Activated naive CD4-positive, alpha-beta T cell treated with anti-CD3 and anti-CD28 coated beads, Interleukin-2, amount 50 U/mL, for 72 hours (primary cell): ENCODE measurements at places on chromosomes 12 and 14.

- DNase-seq, result peak; percentile 31
These were observed 1221.4 kb downstream of the VRK1 start for GRCh38 chr14:98018628-98019027.

DNA sequence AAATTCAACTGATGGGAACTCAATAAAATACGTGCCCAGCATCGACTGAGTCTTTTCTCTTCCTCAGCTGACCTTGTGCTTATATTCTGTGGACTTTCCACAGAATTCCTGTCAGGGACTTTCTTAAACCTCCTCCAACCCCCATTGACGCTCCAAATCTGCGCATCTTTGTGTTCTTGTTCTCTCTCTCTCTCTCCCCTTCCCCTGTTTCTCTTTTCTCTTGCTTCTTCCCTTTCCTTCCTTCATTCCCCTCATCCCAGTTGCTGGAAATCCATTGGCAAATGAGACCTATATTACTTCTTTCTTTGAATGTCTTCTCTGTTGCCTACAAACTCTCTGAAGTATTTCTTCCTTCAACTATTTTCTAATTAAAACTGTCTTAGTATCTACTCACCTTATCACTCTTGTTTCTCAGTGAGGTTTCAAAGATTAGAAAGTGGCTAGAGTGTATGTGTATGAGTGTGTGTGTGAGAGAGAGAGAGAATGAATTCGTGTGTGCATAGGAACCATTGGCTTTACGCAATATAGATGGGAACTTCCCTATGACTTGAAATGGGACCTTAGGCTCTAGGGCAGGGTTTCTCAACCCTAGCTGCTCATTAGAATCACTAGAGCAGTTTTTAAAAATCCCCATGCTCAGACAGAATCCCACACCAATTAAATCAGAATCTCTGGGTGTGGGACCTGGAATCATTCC, 41.8 kb upstream of the DHRS7 start:
- DNase-seq, result no peak

DNA sequence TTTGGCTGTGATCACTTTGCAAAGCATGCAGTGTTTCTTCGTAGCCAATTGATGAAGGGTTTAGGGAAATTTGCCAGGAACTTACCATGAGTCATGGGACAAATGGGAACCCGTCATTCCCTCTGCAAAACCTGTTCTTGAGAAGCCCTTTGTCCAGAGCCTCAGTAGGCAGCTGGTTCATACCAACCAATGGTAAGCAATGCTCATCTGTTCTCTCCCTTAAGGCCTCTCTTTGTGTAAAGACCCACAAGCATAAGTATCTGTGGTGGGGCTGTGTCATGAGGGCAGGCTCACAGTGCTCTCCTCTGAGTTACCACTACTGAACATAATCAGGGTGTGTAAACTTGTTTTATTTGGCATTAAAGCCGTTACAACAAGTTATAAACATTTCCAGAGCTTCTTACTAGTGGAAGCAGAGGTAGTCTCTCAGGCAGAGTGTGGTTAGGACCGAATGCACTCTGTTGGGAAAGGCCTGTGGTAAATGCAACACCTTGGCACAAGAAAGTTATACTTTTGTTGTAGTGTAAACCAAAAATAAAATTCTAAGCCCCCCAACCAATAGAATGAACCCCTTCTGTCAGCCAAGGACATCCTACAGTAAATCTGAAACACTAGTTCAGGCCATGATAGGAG, 119.8 kb downstream of the SINHCAF start:
- no peak for DNase-seq

GRCh38 chr12:72491426-72491825, 219.3 kb downstream of the TRHDE start:
- no peak for DNase-seq

GRCh38 chr12:112188130-112188830, 62.9 kb downstream of the TRAFD1 start:
- DNase-seq, result no peak

DNA sequence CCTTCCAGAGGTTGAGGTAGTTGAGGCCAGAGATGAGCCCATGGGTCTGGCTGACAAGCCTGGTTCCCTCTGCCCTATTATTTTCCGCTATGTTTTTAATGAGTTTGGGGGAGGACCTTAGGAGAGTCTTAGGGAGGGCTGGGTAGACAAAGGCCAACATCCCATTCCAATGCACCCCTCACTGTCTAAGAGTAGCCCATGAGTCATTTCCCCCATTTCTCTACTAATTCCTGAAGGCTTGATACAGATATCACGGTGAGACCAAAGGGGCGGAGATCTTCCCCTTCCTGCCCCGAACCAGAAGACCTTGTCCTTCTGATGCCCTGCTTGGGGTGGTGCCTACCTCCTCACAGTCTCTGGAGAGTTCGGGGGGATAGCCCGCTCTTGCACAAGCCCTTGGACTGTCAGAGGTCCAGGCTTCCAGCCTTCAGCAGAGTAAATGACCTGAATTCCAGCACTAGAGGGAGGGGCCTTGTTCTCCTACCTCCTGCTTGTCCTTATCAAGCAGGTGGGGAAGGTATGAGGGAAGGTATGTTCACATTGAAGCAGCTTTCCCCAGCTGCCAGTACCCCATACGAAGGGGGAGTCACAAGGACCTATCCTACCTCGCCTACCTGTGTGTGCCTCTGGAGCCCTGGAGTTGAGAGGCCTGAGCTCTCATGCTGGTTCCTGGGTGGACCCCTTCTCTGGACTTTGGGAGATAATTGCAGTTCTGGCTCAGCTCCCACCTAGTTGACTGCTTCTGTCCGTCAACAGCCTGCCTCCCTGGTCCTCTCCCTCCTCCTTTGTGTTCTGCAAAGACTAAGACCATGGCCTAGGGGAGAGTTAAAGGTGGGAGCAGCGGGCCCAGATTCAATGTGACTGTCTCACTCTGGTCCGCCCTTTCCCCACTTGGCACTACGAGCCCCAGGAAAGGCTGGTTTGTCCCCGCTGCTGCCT, 3.7 kb downstream of the PSMB11 start:
- DNase-seq, result no peak
